ENCODE measurements at places on chromosomes 13 and 19. TPM values are rescaled to one million over a fixed set of nuclear protein-coding genes. Genes with fewer than 3 reads are reported as not detected.

The MAG gene
- not detected for polyA plus RNA-seq

The MBD3L3 gene
- polyA plus RNA-seq: not detected

The LRFN3 gene
- polyA plus RNA-seq: 12.5 TPM

The IRGC gene
- polyA plus RNA-seq: not detected

The PLK5 gene
- not detected for polyA plus RNA-seq

The BORA gene
- 7.5 TPM for polyA plus RNA-seq

The NFIC gene
- 17.7 TPM for polyA plus RNA-seq

The MBD3L2 gene
- not detected for polyA plus RNA-seq

The PNMA8B gene
- 0.03 TPM for polyA plus RNA-seq
